ENCODE measurements at places on chromosomes 5 and 9.

- DNase-seq: no peak
Observed at GRCh38 chr9:134660407-134660806, 18.8 kb downstream of the COL5A1 start.

- no peak for DNase-seq
Observed at GRCh38 chr5:169521366-169521983, 62.1 kb upstream of the SPDL1 start.

DNA sequence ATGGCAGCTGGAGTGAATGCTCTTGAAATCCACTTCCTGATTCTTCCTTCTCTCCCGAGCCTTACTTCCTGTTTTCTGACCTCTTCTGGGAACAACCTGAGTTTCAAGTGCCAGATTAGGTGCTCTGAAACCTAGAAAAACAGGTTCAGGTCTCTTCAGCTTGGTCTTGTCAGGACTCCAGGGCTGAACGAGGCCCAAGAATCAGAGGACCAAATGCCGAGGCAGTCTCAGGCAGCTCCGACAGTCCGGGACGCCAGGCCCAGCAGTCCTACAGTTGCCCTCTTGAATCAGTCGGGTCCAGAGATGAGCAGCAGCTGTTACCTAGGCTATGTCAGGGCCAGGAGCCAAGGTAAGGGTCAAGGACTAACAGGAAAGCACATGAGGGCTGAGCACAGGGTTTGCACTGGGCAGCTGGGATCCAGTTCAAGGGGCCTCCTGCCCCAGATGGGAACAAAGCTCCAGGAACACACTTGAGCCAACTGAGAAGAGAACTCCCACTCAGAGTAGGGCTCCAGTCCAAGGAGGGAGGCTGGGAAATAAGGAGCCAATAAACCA is 38.3 kb upstream of the ADRA1B start:
- no peak for DNase-seq

GRCh38 chr5:156326718-156327259 is at the start of gene SGCD:
Gene SGCD (plus strand): TSS chr5:156327164.
- DNase-seq: no peak

GRCh38 chr5:67215519-67216471 is 19.2 kb upstream of the CD180 start:
- peak; percentile 61 for DNase-seq
